ENCODE measurements at places on chromosomes 3 and 15. TPM values are rescaled to one million over a fixed set of nuclear protein-coding genes. Genes with fewer than 3 reads are reported as not detected.

- H3K4me1 ChIP-seq: no peaks in the 10 kb centered on the region
- H3K4me3 ChIP-seq: no peak overlapping the region
- H3K27me3 ChIP-seq: no peaks in the 10 kb centered on the region
- DNase-seq: peak; percentile 80
- peak overlapping the region; percentile 75 for H3K27ac ChIP-seq
These were observed 59.7 kb downstream of the RAP2B start for GRCh38 chr3:153221748-153222162.

DNA sequence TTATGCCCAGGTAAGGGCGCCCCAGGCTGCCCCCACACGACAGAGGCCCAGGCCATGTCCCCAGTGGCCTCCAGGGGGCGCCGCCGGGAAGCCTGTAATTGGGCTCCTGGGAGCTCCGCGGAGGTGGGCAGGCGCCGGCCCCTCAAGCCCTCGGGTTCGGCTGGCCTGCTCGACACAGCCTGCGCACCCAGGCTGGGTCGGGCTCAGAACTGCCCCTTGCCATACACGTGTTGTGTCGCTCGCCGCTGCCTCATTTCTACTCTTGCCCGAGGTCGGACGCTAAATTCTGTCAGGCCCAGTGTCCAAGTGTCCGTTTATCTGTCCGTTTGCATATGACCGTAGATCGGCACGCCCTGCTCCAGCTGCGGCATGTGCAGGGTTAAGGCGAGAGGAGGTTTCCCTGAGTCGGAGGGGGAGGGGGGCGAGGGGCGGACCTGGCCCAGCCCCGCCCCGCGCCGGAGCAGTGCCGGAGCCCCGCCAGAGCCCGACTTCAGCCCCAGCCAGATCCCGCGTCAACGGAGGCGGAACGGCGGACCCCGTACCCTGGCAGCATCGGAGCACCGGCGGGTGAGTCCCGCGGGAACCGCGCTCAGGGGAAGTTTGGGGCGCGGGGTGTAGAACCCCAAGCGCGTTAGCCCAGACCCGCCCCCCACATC is at the start of gene KLHDC8B:
Gene KLHDC8B, plus strand, starts transcription at position 480 of the 656 bp plus-strand sequence. CDS start 1,172 bp downstream, outside the sequence.
- H3K27me3 ChIP-seq: no peaks in the 10 kb centered on the region
- peak; percentile 84 for DNase-seq
- H3K27ac ChIP-seq: peak within 1 kb of the TSS; percentile 40
- no peaks in the 10 kb centered on the region for H3K36me3 ChIP-seq
- H3K4me1 ChIP-seq: peaks cover 43% of the 10 kb centered on the region

GRCh38 chr15:69573815-69574475 is 121.3 kb downstream of the RPLP1 start:
- no peak overlapping the region for H3K27ac ChIP-seq
- peaks cover 32% of the 10 kb centered on the region for H3K4me1 ChIP-seq
- no peaks in the 10 kb centered on the region for H3K36me3 ChIP-seq
- H3K27me3 ChIP-seq: no peaks in the 10 kb centered on the region
- DNase-seq: no peak
- H3K4me3 ChIP-seq: no peak overlapping the region

GRCh38 chr3:122189357-122189756 is 5.9 kb downstream of the CASR start:
- no peak overlapping the region for H3K4me3 ChIP-seq
- no peaks in the 10 kb centered on the region for H3K27me3 ChIP-seq
- no peak for DNase-seq
- no peaks in the 10 kb centered on the region for H3K36me3 ChIP-seq
- H3K27ac ChIP-seq: peak overlapping the region; percentile 26

DNA sequence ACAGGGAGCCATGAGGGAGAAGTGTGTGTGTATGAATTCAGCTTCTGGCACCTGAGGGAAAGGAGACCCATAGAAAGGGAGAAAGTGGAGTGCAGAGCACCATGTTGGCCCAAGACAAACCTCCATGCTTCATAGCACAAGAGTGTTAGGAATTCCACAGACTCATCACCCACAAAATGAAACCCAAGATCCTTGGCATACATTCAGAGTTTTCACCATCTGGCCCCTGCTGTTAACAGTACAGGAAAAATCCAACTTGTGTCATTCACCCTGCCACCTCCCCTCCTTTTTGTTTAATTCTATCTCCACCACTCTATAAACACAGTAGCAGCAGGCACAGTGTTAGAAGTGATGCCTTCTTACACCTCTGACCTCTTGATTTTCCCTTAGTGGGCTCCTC is 60.0 kb upstream of the MNS1 start:
- no peaks in the 10 kb centered on the region for H3K36me3 ChIP-seq
- no peak overlapping the region for H3K4me3 ChIP-seq
- no peaks in the 10 kb centered on the region for H3K27me3 ChIP-seq
- no peak overlapping the region for H3K27ac ChIP-seq
- no peak for DNase-seq
- no peaks in the 10 kb centered on the region for H3K4me1 ChIP-seq

- no peak overlapping the region for H3K27ac ChIP-seq
- H3K4me3 ChIP-seq: no peak overlapping the region
- peaks cover 41% of the 10 kb centered on the region for H3K36me3 ChIP-seq
- no peaks in the 10 kb centered on the region for H3K27me3 ChIP-seq
- no peak for DNase-seq
These were observed 40.3 kb downstream of the CTNNB1 start for GRCh38 chr3:41239587-41239986.

DNA sequence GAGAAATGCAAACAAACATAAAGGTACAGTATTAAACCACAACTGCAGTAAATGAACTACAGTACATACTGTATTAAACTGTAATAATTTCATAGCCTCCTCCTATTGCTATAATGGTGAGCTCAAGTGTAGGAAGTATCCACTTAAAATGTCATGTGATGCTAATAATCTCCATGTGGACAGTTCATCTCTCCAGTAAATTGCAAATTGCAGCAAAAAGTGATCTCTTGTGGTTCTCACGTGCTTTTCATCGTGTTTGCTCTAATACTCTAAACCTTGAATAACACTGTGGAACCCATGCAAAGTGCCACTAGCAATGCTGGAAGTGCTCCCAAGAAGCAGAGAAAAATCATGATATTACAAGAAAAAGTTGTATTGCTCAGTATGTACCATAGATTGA is 9.2 kb upstream of the FNDC3B start:
- no peaks in the 10 kb centered on the region for H3K36me3 ChIP-seq
- H3K27me3 ChIP-seq: no peaks in the 10 kb centered on the region
- H3K27ac ChIP-seq: no peak overlapping the region
- DNase-seq: no peak
- no peak overlapping the region for H3K4me3 ChIP-seq

GRCh38 chr15:70248116-70249025 is 150.7 kb upstream of the TLE3 start:
- H3K36me3 ChIP-seq: no peaks in the 10 kb centered on the region
- H3K27ac ChIP-seq: no peak overlapping the region
- no peaks in the 10 kb centered on the region for H3K27me3 ChIP-seq
- H3K4me1 ChIP-seq: no peaks in the 10 kb centered on the region
- no peak for DNase-seq
- no peak overlapping the region for H3K4me3 ChIP-seq

- H3K36me3 ChIP-seq: no peaks in the 10 kb centered on the region
- H3K27me3 ChIP-seq: no peaks in the 10 kb centered on the region
- H3K4me3 ChIP-seq: no peak overlapping the region
- H3K27ac ChIP-seq: no peak overlapping the region
- DNase-seq: no peak
These were observed 602.1 kb downstream of the MAGI1 start for GRCh38 chr3:65436580-65436979.

GRCh38 chr3:103393395-103394186 is 958.8 kb downstream of the ZPLD1 start:
- H3K27ac ChIP-seq: no peak overlapping the region
- H3K27me3 ChIP-seq: no peaks in the 10 kb centered on the region
- H3K4me3 ChIP-seq: no peak overlapping the region
- H3K36me3 ChIP-seq: no peaks in the 10 kb centered on the region
- H3K4me1 ChIP-seq: no peaks in the 10 kb centered on the region

DNA sequence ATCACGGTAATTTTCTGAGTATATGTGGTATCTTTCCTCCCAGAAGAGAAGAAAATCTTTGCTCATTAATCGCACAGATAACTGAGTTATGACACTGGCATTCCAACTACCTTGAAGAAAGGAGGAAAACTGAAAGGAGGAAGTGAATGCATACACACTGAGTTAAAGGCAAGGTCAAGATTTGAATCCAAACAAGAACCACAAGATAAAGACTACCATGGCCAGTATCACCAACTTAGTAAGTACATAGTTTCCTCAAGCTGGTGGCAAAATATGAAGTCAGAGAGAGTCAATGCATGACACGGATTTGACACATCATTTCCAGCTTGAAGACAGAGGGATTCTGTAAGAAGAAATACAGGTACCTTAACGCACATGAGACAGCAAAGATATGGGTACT is 287.5 kb downstream of the ULK4 start:
- no peaks in the 10 kb centered on the region for H3K4me1 ChIP-seq
- DNase-seq: no peak
- no peak overlapping the region for H3K27ac ChIP-seq
- no peak overlapping the region for H3K4me3 ChIP-seq
- H3K36me3 ChIP-seq: no peaks in the 10 kb centered on the region

GRCh38 chr15:75138016-75138999 is 63.4 kb upstream of the C15orf39 start:
- no peaks in the 10 kb centered on the region for H3K27me3 ChIP-seq
- no peaks in the 10 kb centered on the region for H3K36me3 ChIP-seq
- no peak overlapping the region for H3K4me3 ChIP-seq
- no peak for DNase-seq
- H3K4me1 ChIP-seq: no peaks in the 10 kb centered on the region

- no peaks in the 10 kb centered on the region for H3K4me1 ChIP-seq
- H3K27me3 ChIP-seq: no peaks in the 10 kb centered on the region
- H3K4me3 ChIP-seq: no peak overlapping the region
- H3K36me3 ChIP-seq: no peaks in the 10 kb centered on the region
These were observed 133.3 kb downstream of the GRM7 start for GRCh38 chr3:6994081-6994668.

GRCh38 chr3:183046883-183047282 is 52.4 kb downstream of the MCCC1 start:
- peaks cover 9% of the 10 kb centered on the region for H3K4me1 ChIP-seq
- DNase-seq: no peak
- peak overlapping the region; percentile 18 for H3K27ac ChIP-seq
- H3K36me3 ChIP-seq: peaks cover 6% of the 10 kb centered on the region
- no peaks in the 10 kb centered on the region for H3K27me3 ChIP-seq
- H3K4me3 ChIP-seq: no peak overlapping the region

DNA sequence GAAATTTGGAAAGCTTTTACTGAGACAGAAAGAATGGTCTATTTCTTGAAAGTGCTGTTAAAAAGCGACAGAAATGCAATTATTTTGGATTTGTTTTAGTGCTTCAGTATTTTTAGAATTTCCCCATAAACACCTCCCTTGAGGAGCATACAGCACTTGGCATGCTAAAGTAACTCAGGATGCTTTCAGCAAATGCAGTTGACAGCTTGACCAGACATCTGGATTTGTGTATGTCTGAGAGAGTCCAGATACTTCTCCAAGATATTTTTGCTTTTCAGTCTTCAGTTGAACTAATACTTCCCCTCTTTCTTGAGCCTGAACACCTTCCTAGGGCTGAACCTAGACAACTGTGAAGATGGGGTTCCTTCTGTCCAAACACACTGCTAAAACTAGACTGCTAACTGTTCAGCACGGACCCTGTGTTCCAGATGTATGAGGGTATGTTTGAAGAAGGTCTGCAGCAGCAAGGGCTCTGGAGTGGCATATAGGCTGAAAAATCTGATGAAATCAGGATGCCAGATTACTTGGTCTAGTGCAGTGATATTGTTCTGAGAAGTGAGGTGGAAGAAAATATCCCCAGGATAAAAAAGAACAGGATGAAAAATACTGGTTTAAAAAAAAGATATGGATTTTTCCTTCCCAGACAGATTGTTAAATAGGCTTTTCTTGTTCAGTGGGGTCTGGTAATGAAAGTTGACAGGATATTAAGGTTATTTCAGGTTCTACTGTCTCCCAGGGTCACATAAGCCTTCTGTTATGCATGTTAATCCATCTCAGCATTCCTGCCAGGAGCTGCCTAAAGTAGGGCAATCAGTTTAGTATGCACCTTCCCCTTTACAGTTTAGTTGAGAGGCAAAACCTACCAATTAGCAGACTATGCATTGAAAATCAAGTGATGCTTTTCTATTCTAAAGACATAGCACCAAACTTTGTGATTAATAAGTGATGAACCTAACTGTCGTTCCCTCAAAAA is 516.9 kb upstream of the TBL1XR1 start:
- H3K4me1 ChIP-seq: no peaks in the 10 kb centered on the region
- no peak overlapping the region for H3K27ac ChIP-seq
- no peaks in the 10 kb centered on the region for H3K27me3 ChIP-seq
- DNase-seq: no peak
- no peaks in the 10 kb centered on the region for H3K36me3 ChIP-seq

DNA sequence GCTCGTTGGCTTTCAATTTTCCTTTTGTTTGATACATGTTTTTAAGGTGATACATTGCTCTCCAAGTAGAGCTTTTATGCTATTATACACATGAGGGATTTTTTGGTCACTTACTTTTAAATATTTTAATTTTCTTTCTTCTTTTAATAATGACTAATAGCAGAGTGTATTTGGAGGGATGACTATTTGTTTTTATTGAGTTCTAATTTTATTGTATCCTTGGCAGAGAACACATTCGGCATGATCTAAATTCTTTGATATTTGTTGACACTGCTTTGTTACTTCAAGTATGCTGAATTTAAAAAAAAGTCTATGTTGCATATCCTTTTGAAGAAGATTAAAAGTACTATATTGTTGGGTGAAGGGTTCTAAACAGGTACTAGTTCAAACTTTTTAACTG is 149.9 kb upstream of the PDZRN3 start:
- no peak overlapping the region for H3K4me3 ChIP-seq
- H3K27ac ChIP-seq: no peak overlapping the region
- no peaks in the 10 kb centered on the region for H3K27me3 ChIP-seq
- no peak for DNase-seq
- H3K36me3 ChIP-seq: no peaks in the 10 kb centered on the region

- no peaks in the 10 kb centered on the region for H3K27me3 ChIP-seq
- H3K4me3 ChIP-seq: no peak overlapping the region
- no peaks in the 10 kb centered on the region for H3K36me3 ChIP-seq
- no peaks in the 10 kb centered on the region for H3K4me1 ChIP-seq
These were observed 118.2 kb upstream of the STRIT1 start for GRCh38 chr3:155411500-155412223.

The APPL1 gene
- 31.9 TPM for total RNA-seq

The STAB1 gene
- total RNA-seq: 50.4 TPM

The RAB8B gene
- total RNA-seq: 14.0 TPM

The ACTR8 gene
- 13.5 TPM for total RNA-seq

The ARGFX gene
- not detected for total RNA-seq

The NMB gene
- total RNA-seq: 6.3 TPM

The PP2D1 gene
- total RNA-seq: not detected

Measured in body of pancreas (tissue), 4 donors.